Cardiac fibroblast (primary cell): ENCODE measurements at places on chromosomes 4 and X.

DNA sequence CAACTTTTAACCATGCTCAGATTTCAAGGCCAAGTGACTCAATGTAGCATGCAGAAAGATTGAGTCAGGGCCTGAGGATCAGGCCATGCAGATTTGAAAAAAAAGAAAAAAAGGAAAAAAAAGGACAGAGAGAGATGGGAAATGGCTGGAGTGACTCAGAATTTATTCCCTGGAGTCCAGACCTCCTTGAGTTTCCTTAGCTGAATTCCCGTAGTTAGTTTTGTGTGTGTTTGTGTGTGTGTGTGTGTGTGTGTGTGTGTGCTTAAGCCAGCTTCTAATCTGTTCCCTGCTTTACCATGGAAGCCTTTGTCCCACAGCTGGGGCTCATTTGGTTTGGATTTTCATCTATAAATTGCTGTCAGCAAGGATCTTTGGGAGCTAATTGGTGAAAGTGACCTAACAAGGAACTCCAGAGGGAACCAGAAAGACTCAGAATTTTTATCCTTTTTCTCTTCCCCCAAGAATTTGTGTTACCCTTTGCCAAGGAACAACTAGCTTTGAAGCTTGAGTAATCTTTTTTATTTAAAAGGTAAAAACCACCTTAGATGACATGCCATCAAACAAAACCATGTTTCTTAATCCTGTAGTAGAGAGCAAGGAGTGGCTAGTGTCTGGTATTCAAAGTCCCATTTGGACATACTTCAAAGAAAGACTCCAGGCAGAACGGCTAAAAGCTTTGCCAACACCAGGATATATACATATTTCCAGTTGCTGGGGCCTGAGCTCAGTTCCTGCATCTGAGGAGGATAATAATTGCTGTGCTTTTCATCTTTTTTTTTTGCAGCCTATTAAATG is 109.0 kb upstream of the DDIT4L start:
- DNase-seq, result peak; percentile 99

- no peak for DNase-seq
Measured at GRCh38 chrX:52352551-52352950, 16.3 kb upstream of the XAGE2 start.

- peak; percentile 49 for DNase-seq
Measured at GRCh38 chrX:8738588-8739189, 6.8 kb upstream of the ANOS1 start.

DNA sequence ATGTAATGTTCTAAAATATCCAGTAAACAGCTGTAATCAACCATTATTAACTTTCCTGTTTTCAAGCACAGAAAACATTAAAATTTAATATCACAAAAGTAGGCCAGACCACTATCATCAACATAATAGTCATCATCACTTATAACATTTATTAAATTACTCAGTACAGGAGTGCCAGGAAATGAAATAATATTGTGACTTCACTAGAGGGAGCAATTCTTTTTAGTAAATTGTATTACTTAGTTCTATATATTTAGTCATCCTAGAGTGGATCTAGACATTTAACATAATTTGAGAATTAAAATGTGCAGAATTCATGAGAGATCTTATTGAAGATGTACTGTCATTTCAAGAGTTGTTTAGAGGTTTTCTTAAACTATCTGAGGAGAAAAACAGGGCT is 33.6 kb downstream of the PITX2 start:
- no peak for DNase-seq

DNA sequence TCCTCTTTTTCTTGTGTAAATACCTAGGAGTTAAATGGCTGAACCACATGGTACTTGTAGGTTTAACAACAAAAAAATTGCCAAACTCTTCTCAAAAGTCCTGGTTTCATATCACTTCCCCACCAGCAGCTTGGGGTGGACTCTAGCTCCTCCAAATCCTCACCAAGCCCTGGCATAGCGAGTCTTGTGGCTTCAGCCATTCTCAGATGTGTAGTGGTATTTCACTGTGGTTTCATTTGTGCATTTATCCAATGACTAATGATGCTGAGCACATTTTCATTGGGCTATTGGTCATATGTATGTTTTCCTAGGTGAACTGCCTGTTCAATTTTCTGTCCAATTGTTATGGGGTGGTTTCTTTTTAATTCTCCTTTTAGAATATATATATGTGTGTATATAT is 249.3 kb downstream of the NLGN4X start:
- no peak for DNase-seq

DNA sequence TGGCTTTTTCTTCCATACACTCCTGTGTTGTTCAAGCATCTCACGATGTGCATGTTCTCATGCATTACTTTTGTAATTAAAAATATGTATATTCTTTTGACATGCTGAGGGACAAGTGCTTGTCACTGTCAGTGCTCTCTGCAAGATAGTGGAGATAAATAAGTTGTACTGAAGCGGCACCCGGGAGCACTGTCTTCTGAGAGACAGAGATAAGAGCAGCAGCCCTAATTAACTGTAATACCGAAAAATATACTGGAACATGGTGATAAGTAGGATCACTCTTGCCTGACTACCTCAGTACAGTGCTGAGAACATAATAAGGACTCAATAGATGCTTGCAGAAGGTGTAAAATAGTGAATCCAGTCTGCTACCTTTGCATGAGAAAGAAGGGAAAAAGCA is 9.4 kb upstream of the GPR173 start:
- no peak for DNase-seq

DNA sequence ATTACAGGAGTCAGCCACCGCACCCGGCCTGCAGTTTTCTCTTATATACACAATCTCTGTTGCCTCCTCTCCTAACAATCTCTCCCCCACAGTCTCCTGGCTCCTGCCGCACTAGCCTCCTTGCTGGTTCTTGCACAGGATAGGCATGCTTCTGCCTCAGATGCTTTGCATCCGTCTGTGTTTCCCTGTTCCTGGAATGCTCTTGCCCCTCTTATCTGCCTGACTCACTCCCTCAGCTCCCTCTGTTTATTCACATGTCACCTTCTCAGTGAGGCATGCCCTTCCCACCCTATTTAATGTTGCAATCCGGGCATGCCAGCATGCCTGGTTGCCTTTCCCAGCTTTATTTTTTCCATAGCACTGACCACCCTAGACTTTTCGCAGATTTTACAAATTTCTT is 161.9 kb downstream of the PHF8 start:
- peak; percentile 84 for DNase-seq
